ENCODE measurements at places on chromosomes 16 and 17.
A peak's percentile ranks its signal among the peaks of the same experiment; 100 is the strongest.

DNA sequence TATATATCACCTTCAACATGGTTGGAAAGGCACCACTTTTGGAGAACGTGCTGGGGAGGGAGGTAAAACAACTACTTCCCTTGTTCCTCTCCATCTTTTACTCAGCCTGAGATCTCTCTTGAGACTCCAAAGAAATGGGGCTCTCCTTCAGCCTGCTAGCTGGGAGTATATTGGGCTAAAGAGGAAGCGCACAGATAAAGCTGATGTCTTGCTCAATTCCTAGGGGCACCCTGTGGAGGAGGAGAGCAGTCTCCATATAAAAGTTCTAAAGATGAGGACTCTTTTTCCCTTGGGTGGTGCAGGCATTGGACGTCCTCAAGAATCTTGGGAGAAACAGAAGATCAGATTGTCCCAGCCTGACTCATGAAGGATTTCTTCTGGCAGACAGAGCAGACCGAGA is 4.6 kb upstream of the ETV4 start:
- DNase-seq = no peak

DNA sequence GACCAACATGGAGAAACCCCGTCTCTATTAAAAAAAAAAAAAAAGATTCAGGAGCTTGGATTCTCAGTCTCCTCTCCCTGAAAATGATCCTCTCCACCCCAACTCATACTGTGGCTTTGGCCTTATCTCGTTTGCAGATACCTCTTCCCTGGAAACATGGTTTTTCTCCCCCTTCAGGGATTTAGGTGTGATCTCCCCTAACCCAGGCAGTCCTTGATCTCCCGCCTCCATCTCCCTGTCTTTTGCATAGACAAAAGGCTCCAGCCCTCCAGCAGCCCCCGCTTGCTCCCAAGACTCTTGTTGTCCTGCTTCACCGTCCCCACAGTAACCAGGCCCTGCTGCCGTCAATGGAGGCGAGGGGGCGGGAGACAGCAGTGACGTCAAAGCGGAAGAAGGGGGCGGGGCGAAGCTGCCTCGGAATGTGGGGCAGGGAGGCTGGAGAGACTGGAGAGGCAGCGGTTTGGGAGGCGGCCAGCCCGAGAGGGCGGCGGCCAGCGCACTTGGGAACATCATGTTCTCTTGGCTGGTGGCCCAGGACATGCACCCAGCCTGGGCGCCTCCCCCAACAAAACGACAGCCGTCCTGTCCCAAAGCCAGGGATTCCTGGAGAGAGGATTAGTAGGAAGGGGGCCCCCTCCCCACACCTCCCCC is 1.9 kb upstream of the PER1 start:
- peak; percentile 63 for DNase-seq

- DNase-seq = no peak
Observed at GRCh38 chr16:48965386-48965785, 316.3 kb downstream of the CBLN1 start.

GRCh38 chr17:40937384-40937819 is at the start of gene KRT23:
KRT23 (minus strand) TSS chr17:40937646; CDS start chr17:40936603, 1,043 bp downstream.
- DNase-seq = no peak

All from CD4-positive, alpha-beta T cell (primary cell).